ENCODE measurements at places on chromosomes 11 and 22. TPM values are rescaled to one million over a fixed set of nuclear protein-coding genes. Genes with fewer than 3 reads are reported as not detected.
A peak's percentile ranks its signal among the peaks of the same experiment; 100 is the strongest.

Gene TMPRSS6
- not detected for total RNA-seq

- DNase-seq = no peak
Observed at GRCh38 chr22:26663374-26663923, 6.1 kb downstream of the MIAT start.

Gene INPP5J
- total RNA-seq = 0.52 TPM

Gene SPINDOC
- 15.1 TPM for total RNA-seq

GRCh38 chr11:118910309-118911112 lies 15.2 kb downstream of the BCL9L start:
- peak; percentile 90 for DNase-seq

DNA sequence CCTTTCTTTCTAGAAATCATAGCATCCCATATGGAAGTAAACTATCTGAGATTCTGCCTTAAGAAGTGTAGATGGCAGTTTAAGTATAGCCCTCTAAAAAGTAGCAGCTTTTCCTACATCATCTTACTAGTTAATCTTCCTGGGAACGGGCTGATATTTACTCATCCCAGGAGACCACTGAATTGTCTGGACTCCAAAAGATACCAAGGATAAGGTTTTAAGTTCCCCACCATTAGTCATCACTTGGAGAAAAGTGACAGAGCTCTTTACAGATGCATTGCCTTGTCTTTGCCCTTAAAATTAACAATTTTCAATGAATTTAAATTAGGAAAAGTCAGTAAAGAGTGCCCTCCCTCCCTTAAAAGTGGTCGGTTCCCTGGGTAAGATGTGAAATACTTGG lies 129.5 kb downstream of the MAML2 start:
- DNase-seq = no peak

Gene MYRF
- 3.1 TPM for total RNA-seq

Gene SNX32
- total RNA-seq = 0.52 TPM

Gene KCNC1
- total RNA-seq = not detected

Gene SRSF8
- total RNA-seq = 36.2 TPM

GRCh38 chr11:70574725-70575347 lies 176.5 kb downstream of the CTTN start:
- peak; percentile 58 for DNase-seq

DNA sequence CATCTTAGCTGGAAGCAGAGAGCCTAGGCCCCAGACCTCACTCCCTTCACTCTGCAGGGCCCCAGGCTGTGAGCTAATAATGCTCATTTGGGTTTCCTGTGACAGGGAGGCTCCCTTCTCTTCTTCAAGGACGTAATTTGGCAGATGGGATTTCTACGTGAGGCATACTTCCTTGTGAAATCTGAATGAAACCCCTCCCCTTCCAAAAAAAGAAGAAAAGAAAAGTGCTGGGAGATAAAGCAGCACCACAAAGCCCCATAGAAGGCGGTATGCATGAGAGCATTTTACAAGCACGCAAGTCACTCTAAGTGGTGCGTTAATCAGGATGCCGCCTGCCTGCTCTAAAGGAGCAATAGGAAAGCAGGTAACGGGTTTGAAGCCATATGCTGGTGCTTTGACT lies 5.7 kb downstream of the P2RX3 start:
- no peak for DNase-seq

Gene MTMR3
- 35.8 TPM for total RNA-seq

DNA sequence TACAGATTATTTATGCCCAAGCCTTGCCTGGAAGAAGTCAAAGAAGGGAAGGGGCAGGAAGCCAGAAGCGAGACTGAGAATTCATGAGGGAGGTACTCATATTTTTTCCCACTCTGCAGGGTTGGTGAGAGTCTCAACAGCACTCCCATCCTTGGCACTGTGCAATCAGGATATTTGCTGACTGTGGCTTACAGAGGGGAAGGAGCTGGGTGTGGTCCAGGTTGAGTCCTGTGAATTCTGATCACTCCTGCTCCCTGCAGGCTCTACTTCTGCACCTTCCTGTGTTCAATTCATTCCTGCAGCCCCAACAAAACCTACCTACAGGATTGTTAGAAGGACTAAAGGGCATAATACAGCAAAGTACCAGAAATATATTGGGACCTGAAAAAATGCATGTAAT lies 530.5 kb downstream of the INSC start:
- no peak for DNase-seq
